Left ventricle myocardium superior (tissue), 1 donor: ENCODE measurements at places on chromosomes 2 and 18.
A peak's percentile ranks its signal among the peaks of the same experiment; 100 is the strongest.

DNA sequence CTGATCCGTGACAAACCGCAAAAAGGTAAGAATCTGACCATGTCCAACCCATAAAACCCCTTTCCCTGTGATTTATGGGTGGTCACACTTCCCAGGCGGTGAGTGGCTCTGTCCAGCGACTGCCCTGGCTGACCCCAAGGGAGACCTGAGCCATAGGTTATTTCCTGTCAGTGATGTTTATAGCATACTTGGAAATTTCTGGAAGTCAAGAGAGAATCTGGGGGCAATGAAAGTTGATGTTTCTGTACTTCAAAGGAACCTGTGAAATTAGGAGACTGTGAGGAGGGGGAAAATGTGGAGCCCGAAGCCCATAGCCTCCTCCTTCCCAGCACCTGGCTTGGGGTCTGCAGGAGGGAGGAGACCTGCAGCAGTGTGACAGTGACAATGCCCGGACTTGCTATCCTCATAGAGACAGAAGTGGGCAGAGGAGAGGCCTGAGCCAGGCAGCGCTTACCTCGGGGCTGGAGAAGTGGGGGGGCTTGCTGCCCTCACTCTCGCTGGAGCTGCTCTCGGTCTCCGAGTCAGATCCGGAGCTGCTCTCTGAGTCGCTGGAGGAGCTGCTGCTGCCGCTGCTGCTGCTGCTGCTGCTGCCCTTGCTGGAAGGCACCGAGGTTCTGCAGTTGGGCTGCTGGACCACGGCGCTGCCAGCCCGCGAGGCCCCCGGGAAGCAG, 111.3 kb upstream of the REV1 start:
- DNase-seq, result no peak

DNA sequence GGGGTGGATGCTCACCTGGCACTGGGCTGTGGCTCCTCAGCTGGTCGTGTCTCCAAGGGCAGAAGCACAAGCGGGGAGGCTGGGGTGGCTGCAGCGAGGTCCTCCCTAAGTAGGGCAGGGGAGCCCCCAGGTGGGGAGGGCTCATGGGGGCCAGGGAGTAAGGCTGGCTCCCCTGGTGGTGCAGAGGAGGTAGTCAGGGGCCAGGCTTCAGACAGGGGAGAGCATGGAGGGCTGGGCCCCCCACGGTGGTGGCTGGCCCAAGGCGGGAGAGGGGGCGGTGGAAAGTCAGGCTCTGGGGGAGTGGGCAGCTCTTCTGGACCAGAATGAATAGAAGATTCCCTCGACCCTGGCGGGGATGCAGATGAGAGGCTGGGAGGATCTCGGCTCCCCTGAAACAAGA, 8.1 kb upstream of the SFXN5 start:
- DNase-seq, result no peak

DNA sequence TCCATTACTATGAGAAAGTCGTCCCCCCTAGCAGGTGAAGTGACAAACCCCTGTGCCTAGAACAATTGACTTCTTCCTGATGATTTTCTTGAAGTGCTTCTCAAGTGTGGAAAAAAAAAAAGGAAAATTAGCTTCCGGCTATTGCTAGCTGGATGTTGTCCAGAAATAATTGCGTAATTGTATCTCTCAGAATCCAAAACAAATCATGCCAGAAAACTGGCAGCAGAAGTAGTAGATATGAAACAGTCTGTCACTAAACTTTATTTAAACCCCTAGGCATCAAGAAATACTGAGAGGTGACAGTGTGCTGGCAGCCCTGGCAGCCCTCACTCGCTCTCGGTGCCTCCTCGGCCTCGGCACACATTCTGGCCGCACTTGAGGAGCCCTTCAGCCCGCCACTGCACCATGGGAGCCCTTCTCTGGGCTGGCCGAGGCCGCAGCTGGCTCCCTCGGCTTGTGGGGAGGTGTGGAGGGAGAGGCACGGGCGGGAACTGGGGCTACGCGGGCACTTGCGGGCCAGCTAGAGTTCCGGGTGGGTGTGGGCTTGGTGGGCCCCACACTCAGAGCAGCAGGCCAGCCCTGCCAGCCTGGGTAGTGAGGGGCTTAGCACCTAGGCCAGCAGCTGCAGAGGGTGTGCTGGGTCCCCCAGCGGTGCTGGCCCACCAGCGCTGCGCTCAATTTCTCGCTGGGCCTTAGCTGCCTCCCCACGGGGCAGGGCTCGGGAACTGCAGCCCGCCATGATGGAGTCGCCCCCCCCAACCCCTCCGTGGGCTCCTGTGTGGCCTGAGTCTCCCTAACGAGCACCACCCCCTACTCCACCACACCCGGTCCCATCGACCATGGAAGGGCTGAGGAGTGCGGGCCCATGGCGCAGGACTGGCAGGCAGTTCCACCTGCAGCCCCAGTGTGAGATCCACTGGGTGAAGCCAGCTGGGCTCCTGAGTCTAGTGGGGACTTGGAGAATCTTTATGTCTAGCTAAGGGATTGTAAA, 80.5 kb upstream of the ABCA12 start:
- DNase-seq, result no peak

- DNase-seq, result no peak
These were observed 111.0 kb upstream of the ERBB4 start for GRCh38 chr2:212649646-212650045.

GRCh38 chr18:69397096-69397495, 3.6 kb upstream of the DOK6 start:
- no peak for DNase-seq

GRCh38 chr2:219436491-219436890, 1.8 kb downstream of the SPEG start:
- DNase-seq, result no peak

- DNase-seq, result no peak
These were observed 184.6 kb downstream of the ETAA1 start for GRCh38 chr2:67581751-67582150.

DNA sequence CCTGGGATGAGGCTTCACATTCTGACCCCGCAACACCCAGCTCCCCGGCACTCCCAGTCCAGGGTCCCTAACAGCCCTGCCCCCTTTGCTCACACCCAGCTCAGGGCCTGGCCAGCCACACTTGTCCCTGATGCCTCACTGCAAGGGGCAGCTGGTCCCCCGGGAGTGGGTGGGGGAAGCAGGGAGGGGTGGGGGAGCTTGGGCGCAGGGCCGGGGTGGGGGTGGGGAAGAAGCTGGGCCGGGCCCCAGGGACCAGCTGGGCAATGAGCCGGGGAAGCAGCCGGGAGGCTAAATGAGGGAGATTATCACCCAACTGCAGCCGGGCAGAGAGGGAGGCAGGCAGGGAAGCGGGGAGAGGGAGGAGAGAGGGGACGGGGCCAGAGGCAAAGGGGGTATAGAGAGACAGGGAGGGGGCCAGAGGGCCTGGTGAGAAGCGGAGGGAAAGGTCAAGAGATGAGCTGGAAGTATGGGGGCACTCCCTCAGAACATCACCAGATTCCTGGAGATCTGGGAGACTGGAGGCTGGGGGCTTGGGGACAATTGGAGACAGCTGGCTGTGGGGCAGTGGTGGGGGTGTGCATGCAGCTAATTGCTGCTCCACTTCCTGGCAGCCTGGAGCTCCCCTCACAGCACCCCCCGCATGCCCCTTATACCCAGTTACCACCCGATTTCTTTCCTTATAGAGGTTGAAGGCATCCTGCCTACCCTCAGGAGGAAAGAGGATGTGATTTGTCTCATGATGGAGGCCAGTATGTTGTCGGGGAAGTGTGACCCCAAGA, 2.5 kb upstream of the ASIC4 start:
- DNase-seq, result no peak

- peak; percentile 30 for DNase-seq
These were observed 3.2 kb downstream of the NR4A2 start for GRCh38 chr2:156329031-156329926.

DNA sequence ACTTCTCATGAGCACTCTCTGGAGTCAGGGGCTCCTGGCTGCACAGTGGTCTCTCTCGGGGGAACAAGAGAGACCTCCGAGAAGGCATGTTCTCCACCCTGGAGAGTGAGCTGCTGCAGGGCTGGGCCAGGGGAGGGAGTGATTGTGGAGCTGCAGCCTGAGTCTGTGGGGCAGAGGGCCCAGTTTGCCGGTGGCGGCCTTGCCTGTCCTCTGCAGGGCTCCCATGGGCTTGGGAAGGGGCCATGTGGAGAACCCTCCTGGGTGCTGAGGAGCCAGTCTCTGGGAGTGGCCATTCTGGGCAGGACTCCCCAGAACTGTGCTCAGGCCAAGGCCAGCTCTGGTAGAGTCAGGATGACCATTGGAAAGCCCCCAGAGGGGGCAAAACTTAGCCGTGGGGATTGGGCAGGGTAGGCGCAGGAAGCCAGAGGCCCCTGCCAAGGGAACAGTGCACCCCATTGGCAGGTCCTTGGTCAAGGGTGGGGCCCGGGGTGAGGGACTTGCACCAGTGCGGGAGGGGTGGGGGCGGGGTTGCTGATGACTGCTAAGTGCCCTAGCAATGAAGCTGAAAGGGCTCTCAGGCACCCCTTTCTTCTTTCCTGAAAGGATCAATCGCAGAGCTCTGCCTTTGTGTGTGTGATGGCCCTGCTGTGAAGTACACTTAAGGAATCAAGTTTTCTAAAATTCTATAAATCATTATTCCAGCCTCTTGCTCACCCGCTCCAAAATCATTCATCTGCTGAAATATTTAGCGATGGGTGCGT, 69.7 kb upstream of the BOD1L2 start:
- no peak for DNase-seq

- peak; percentile 38 for DNase-seq
These were observed 619 bp upstream of the FAM168B start for GRCh38 chr2:131093696-131094462.

GRCh38 chr2:227471924-227472264, at the start of gene AGFG1:
AGFG1 (plus strand) TSS chr2:227472156; CDS start chr2:227472422, 266 bp downstream.
- DNase-seq, result peak; percentile 90

- no peak for DNase-seq
These were observed 295.1 kb downstream of the CNTNAP5 start for GRCh38 chr2:124320051-124320688.

DNA sequence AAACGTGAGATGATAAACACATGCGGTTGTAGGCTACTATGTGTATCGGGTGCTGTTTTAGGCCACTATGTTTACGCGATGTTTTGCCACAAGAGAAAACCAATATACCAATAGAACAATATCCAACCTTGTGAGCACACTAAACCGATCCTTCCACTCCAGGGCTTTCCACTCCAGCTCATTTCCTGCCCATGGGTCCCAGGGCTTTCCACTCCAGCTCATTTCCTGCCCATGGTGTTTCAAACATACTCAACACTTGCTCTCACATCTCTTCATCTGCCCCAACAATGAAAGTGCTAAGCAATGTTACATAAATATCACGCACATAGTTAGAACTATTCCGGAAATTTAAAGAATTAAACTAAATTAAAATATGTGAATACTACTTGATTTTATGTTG, 80.0 kb downstream of the EPB41L3 start:
- no peak for DNase-seq

GRCh38 chr2:159939946-159940345, 122.5 kb downstream of the PLA2R1 start:
- DNase-seq, result no peak

DNA sequence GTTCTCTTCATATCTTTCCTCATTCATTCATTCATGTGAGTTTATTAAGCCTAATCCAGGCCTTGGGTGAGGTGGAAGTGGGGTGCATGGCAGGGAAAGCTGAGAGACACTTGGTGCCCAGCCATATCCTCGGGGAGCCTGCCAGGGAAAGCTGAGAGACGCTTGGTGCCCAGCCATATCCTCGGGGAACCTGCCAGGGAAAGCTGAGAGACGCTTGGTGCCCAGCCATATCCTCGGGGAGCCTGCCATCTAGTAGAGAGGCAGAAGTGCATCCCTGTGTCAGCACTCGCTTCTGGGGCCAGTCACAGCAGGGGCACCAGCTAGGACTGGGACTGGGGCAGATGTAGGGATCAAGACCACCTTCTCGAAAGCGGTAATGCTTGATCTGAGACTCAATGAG, 39.4 kb downstream of the DDX18 start:
- no peak for DNase-seq

DNA sequence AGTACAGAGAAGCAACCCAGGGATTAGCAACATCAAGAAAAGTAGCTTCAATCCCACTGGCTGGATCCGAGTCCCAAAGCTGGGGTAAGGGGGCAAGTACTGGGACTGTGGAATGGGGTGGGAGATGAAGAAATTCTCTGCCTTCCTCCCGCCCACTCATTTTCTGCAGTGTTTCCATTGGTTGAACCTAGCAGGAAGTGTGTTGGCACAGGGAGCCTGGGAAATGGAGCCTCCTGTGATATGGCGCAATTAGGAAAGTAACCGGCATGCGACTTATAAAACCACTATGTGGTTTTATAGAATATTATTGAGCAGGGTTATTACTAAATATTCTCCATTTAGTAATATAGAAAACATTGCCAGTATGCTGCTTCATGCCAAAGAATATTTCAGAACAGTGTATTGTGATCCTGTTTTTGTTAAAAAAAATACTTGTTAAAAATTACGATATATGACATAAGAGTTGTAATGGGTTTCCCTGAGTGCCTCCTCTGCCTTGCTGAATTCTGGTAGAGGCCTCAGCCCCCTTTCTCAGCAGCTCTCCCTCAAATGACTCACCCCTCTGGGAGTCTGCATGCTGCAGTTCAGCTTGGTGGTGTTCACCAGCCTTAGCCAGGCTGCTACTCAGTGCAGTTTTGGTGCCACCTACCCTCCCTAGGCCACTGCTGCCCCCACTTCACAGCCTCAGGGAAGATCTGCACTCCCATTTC, 60.5 kb downstream of the HK2 start:
- DNase-seq, result no peak

- DNase-seq, result no peak
These were observed 84.6 kb downstream of the RDH14 start for GRCh38 chr2:18475884-18476283.

GRCh38 chr2:51705417-51705816, 673.5 kb upstream of the NRXN1 start:
- no peak for DNase-seq

GRCh38 chr2:215914054-215914776, 99.1 kb downstream of the MREG start:
- no peak for DNase-seq

- no peak for DNase-seq
These were observed 383.0 kb downstream of the TMEM182 start for GRCh38 chr2:103144837-103145236.

GRCh38 chr2:145374165-145374564, 854.2 kb upstream of the ZEB2 start:
- DNase-seq, result no peak

DNA sequence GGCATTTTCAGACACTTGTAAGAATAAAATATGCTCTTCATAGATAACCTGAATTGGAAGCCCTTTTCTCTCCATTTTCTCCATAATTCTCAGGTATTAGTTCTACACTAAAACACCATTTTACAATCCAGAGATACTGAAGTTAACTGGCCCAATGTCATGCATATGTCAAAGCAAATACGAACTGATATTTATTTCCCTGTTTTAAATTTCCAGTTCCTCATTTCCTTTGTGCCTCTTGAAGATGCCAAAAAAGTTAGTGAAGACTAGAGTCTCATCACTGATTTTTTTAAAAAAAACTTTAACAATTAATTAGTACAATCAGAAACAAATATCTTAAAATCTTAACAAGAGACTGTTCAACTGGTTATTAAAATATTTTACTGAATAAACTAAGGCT, 52.8 kb upstream of the ITGB6 start:
- no peak for DNase-seq

GRCh38 chr2:149743842-149744448, 156.4 kb upstream of the MMADHC start:
- no peak for DNase-seq

DNA sequence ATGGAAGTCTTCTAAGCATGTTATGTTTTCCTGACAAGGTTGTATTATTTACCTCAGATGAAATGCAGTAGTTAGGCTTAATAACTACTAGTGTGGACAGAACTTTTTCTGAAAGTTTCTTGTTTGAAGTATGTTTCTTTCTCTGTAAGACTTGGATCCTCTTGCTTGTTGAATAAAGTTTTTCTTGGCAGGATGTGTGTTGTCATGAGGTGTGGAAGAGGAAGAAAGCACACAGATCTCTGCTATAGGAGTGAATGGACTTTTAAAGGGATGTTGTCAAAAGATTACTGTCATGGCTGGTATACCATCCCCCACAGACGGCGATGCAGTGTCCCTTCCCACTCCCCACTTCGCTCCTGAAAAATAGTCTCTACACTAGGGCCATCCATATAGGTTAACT, 2.6 kb downstream of the CAB39 start:
- no peak for DNase-seq
